ENCODE measurements at places on chromosomes 2 and 18.

- DNase-seq: no peak
Measured at GRCh38 chr2:182345384-182345783, 81.5 kb downstream of the PDE1A start.

- no peak for DNase-seq
Measured at GRCh38 chr2:201116959-201117734, 1.2 kb downstream of the CFLAR start.

DNA sequence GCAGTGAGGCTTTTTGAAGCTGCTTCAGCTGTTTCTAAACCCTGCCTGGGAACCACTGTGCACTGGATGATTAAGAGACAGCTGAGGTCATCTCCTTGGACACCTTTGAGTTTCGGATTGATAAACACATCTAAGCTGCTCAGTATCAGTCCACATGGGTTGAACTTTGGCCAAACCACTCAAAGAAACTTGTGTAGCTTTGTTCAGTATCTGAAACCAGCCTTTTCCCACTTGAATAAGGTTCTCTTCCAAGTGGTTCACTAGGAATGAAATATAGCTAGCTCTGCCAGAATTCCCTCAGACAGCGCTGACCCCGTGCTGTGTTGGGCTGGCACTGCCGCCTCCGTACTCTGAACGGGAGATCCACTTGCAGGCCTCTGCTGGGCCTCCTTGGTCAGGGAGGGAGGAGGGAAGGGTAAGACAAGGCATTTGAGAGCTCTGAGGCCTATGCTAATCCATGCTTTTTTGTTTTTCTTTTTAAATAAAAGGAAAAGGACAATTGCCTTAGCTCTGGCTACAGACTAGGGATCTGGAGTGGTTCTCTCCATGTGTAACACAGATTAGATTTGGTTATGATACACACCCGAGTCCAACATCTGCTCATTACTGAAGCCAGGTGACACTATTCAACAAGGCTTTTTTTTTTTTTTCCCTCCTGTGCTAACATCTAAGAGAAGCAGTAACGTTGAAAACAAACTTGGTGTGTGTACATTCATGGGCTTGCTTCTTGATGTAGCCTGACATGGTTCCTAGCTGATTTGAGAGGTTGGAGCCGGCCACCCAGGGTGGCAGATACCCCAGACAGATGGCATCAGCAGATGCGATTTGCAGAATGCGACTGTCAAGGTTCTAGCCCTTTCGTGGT is 67.7 kb downstream of the NCK2 start:
- peak; percentile 38 for DNase-seq

DNA sequence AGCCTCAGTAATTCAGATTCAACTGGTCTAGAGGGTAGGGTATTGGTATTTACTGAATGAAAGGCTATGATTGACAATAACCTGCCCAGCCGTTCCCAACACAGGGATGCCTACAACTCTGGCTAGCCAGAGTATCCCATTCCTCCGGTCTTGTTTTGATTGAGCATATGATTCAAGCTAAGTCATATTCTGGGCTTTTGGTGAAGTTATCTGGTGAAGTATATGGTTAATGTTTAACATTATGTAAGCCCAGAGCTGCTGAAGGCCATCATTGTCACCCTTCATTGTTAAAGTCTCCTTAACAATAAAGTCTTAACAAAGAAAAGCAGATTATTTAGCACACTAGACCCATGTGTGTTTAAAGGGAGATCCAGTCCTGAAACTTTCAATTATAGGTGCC is 152.6 kb downstream of the EXOC6B start:
- no peak for DNase-seq

DNA sequence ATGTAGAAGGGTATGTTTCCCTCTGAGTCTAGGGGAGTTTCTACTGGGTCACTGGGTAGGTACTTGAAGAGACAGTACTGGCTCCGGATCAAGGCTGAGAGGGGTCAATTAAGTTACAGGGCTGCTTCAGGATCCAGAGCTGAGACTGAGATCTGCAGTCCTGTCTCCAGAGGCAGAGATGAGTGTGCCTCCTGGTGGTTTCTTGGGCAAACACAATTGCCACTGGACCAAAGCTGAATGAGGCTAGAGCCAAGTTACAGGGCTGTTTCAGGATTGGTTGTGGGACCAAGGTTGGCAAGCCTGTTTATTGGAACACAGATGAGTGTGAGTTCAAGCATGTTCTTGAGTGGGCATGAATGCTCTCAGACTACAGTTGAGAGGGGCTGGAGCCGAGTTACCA is 157.9 kb downstream of the ADCYAP1 start:
- no peak for DNase-seq

- no peak for DNase-seq
Measured at GRCh38 chr2:173053043-173053699, 22.5 kb upstream of the MAP3K20 start.

DNA sequence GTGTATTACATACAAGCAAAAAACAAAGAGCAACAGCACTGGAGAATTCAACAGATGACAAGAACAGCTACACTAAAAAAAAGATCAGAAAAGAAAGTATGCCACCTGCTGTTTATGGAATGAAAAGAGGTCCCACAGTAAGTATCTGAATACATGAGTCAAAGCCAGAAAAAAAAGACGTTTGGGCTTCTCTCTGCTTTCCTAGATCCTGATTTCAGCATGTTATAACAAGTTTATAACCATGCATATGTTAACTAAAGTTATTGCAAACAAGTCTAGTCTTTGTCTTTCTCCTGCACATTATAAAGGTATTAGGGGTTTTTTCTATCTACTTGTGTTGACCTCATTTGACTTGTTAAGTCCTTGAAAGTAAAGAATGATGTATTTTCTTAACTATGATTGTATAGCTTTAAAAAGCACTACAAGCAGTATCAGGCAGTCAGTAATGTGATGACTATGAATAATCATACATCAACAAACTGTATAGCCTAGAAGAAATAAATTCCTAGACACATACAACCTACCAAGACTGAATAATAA is 108.5 kb upstream of the COL5A2 start:
- DNase-seq: no peak

- no peak for DNase-seq
Measured at GRCh38 chr2:234313558-234313957, 183.3 kb downstream of the ARL4C start.

DNA sequence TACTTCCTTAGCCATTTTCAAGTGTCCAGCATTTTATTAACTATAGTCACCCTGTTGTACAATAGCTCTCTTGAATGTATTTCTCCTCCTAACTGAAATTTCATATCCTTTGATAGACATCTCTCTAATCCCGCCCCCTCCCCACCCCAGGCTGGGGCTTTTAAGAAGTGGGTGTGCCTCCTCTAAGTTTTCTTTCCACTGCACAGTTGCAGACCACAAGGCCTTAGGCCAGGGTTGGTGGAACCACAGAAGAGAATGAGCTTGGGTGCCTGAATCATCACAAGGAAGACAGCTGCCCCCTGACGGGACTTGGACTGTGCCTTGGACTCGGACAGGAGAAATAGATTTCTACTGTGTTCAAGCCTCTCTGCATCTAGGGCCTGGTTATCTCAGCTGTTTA is 193.4 kb downstream of the HAUS1 start:
- DNase-seq: no peak

DNA sequence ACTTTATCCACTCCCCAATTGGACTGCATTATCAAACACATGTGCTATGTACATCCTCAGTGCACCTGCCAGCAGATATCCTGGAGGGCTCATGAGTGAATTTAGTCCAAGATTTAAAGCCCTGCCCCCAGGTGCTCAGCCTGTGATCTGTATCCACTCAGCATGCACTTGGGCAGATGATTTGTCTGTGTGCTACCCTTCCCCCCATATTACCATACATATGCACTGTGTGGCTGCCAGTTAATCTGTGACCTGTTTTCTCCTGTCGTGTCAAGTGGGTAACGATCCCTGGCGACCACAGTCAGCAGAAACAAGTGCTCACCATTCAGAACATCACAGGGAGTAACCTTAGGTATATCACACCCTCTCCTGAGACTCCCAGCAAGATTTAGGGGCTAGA is 10.2 kb downstream of the NAGK start:
- no peak for DNase-seq

DNA sequence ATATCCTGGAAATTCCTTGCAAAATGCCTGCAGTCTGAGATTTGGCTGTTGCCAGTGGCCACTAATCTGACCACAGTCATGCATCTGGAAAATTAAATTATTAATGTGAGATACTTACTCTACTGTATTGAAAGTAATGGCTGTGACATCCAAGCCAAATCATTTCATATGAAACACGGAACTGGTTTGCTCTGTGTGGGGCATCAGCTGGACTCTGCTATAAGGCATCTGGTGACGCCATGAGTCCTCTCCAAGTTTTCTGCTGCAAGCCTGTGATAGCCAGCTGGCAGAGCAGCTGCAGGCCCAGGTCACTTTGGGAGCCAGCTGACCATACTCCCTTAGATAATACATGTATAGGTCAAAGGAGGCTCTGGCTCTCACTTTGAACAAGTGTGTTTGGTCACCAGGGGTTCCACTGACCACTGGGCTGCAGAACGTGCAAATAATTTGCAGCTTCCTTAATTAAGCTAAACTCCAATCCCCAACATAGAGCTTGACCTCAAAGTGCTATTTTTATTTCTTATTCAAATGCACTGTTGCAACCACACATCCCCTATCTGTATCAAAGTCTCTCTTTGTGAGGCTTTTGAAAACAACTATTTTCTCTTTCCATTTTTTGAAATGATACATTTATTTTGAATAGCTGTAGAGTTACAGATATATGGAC is 152.9 kb downstream of the NCKAP5 start:
- DNase-seq: peak; percentile 4

GRCh38 chr2:158656492-158657229 is 138.5 kb upstream of the DAPL1 start:
- DNase-seq: no peak

DNA sequence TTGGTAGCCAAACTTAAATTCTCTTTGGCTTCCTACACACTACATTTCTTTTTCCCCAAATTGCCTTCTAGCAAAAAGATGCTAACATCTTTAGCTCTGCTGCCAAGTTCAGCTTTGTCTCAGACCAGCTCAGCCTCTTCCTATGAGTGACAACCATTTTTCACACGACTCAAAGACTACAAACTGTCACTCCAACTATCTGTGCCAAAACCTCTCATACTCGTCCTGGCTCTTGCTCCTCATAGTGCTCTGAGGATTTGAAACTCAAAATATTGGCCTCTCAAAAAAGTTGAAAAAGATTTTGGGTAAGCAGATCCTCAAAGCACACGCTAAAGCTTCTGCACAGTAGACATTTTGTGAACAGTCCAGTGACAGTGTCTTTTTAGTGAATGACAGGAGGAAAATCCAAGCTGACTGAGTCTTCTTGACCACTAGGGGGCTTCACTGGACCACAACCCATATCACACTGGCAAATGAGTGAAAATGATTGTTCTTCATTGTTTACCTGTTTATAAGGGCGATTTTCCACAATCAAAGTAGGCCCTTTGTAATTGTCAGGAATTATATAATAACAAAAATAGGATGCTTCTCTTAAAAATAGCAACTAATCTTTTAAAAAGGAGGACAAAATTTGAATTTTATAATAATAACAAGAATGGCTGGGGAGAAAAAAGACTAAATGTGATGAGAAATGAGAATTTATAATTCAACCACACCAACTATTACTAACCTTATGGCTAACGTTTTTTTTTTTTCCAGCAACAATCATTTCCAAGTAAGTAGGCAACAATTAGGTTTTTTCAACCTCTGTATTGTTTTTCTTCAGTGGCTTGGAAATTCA is 85.5 kb upstream of the PGAP1 start:
- peak; percentile 43 for DNase-seq

DNA sequence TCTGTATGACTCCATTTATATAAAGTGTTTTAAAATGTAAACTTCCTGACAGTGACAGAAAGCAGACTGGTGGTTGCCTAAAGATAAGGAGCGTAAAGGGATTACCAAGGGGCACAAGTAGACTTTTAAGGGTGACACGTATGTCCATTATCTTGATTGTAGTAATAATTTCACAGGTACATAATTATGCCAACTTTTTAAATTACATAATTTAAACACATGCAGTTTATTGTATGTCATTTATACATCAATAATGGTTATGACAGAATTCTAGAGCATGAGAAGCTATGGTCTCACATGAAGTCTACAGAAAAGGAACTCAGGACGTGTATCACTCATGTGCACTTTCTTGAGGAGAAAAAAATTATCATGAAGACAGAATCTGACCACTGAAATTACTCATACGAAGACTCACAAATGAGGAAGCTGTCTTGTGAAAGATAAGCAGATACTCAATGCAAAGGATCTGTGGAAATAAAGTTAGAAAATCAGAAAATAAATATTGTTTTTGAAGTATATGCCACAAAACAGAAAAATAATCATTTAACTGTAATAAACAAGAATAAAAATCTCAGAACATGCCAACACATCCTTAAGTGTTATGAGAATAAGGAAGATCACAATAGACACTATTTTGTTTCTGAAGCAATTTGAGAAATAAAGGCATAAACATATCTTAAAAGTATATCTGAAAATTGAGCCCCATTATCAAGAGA is 84.4 kb downstream of the TMEM131 start:
- no peak for DNase-seq

- no peak for DNase-seq
Measured at GRCh38 chr2:31944828-31945571, 65.8 kb downstream of the MEMO1 start.

DNA sequence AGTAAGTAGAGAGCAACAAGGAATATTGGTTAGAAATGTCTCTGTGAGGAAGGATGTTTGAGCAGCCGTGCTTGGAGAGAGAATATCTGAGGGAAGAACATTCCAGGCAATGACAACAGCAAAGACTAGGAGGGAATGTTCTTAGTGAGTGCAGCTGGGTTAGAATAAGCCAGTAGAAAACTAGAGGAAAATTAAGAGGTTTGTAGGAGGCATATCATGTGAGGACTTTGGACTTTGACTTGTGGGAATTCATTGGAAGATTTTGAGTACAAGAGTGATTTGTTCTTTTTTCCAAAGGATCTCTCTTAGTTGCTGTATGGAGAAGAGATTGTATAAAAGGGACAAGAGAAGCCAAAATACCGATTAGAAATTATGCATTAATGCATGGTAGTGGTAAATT is 47.2 kb downstream of the PPM1B start:
- DNase-seq: no peak

DNA sequence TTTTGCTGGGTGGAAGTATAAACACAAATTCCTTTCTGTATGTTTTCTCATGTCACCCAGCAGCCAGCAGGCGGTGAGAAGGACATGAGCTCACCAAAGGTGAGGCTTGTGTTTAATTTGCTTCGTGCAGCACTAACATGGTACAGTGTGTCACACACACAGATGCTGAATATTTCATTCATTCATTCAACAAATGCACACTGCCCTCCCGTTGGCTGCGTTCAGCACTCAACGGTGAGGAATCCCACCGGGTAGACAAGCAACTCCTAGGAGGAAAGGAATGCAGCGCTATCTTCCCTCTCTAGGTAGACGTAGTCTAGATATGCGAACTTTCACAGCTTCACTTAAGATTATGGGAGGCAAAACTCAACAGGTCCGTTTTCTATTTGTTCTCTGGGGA is 85.1 kb downstream of the LONRF2 start:
- DNase-seq: no peak

DNA sequence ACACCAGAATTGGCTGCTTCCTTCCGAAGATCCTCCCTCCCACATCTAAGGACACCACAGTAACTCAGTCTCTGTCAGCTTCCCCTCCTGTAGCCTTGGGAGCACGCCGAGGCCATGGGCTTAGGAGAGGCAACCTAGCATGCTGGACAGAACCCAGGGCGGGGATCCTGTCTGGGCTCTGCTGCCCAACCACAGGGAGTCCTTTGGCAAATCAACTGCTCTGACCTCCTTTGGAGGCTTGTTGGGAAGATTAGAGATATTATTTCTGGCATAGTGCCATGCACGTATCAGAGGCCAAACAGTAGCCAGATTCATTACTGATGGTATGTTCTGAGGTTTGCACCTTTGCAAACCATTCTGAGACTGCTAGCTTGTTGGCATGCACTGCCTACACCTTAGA is 262.7 kb upstream of the EPAS1 start:
- no peak for DNase-seq

- DNase-seq: no peak
Measured at GRCh38 chr18:24914685-24915084, 437.3 kb downstream of the ZNF521 start.

Measured in hypothalamus (tissue), 51 donors.